ENCODE measurements at places on chromosomes 2 and 18.

DNA sequence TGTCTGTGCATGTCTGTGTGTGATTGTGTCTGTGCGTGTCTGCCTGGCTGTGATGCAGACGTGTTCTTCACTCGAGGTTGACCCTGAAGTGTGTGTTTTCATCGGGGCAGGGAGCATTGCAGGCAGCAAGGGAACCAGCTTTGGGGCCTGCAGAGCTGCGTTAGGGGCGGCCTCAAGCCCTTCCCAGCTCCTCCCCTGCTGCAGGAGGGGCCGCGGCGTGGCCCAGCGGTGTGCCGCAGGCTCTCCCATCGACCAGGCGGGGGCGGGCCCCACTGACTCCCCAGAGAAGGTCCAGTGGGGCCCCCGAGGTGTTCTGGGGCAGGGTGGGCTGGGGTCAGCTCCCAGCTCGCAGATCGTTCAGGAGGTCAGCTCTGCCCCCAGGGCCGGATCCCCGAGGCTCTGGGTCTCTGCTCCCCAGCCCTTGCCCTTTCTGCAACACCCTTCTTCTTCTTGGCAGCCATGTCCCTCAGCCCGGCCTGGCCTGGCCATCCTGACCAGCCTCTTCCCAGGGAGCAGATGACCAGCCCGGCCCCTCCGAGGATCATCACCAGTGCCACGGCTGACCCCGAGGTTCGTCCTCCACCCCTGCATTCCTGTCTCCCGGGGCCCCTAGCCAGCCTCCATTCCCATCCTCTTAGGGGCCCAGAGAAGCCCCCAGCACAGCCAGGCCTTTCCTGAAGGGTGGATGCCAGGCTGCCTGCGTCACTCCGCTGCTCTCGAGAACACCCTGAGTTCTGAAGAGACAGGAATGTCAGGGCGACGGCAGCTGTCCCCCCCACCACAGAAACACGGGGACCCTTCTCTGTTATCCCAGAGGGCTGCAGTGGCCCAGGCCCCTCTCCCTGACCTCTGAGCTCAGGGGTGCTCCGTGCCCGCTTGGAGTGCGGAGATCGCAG is 11.1 kb upstream of the KLHL30 start:
- DNase-seq: no peak

DNA sequence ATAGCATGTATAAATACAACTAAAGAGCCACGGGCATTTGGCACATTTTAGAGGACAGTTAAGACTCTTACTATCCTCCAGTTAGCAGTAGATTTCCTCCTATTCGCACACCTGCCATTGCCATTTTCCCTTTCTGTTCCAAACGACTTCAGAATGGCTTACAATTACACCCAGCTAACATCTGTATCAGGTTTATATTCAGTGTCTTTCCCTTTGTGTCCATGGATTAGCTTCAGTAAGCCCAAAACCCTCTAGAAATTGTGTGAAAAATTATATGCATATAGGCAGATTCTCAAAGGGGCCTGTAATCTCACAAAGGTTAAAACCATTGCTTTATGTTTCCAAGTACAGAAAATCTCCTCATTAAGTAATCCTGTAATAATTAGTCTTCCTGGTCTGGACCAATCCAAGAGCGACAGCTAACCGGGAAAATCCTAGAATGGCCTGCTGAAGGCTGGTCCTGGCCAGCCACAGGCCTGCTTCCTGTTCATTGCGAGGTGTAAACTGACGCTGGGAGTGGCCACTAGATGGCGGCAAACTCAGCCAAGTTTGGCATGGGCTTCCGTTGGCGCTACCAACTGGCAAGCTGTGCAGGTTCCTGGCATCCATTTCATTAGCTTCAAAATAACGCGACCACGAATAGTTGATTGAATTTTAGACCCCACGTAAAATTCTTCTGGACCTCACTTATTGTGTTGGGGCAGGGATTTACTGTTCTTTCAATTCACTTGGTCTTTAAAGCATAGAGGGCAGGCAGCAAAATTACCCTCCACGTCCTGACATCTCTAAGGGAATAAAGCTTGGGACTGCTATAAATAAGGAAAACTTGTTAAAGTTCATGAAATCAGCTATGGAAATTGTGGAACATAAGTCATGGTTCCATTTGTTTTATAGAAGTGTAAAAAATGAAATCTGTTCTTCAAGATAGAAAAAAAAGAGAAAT is 17.1 kb downstream of the ARHGAP25 start:
- DNase-seq: peak; percentile 83

- no peak for DNase-seq
Observed at GRCh38 chr2:217877866-217878265, 124.9 kb downstream of the TNS1 start.

DNA sequence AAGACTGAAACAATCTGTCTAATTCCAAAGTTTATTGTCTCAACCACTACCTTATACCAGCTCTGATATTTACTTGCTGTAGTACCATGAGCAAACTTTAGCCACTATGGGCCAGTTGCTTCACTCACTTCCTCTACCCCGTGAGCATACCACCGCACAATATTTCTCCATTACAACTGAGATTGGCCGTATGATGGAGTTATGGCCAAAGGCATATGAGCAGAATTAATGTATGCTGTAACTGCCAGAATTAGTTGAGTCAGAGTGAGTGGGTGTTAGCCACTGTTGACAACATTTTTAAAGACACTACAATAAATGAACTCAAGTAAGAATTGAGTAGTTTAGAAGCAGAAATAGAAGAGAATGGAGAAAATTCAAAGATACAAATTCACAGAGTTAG is 69.7 kb downstream of the LRATD1 start:
- DNase-seq: peak; percentile 10

- DNase-seq: no peak
Observed at GRCh38 chr18:22822024-22822423, 111.1 kb upstream of the RBBP8 start.

DNA sequence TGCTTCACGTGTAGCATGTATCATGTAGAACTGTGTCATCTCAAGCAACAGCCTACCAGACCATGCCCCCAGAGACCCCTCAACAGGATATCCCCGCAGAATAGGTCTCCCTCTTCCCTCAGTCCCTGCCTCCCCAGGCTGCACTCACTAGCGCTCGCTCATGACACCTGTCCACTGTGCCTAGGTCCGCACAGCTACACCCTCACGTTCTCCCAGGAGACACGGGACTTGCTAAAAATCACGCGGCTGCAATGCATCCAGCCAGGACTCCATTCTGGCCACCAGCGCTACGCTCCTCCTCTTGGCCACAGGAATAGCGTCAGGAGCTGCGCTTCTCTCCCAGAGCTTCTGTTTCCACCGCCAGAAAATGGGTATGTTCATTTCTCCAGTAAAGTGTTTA is 2.5 kb downstream of the PXDN start:
- no peak for DNase-seq

DNA sequence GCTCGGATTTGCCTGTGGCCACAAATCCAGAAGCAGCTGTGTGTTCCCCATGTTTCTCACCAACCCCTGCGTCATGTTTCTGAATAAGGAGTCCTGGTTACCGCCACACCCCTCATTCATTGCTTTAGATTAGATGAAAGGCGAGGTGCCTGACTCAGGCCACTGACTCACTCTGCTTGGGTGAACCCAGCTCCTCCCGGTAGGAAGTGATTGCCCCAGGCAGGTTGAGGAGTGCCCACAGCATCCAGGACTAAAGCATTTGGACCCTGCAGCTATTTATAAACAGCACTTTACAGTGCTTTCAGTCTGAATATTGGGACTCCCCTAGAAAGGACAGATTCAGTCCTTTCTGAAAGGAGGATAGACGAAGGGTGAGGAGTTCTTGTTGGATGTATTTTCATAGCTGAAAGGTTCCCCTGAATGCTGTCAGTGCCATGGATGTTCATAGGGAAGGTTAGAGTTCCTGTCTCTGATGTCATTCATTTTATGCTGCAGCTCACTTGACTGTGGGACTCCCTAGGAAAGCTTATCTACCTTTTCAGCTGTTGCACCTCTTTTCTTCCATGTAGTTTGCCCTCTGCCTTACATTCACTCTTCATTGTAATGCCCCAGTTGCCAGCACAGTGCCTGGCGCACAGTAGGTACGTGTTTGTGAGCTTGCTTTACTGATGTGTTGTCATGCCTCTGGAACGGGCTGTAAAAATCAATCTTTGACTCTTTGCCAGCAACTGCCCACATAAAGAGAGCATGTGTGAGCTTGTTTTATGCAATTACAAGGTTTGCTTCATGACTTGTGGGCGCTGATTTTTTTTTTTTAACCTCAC is 14.9 kb downstream of the ITGA6 start:
- DNase-seq: peak; percentile 96

DNA sequence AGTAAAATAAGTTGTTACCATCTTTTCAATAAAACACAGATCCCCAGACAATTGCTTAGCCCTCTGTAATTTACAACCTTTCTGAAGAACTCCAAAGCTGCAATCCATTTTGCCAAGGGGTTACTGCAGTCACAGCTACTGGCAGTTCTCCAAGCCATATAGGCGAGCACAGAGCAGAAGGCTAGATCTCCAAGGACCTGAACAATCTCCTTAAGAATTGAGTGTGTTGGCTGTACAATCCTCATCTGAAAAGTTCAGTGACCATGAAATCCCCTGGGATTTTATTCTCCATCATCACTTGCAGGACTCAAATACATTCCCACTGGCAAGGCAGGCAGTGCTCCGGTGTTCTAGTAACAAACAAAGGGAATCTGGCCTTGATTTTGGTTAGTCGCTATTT is 103.9 kb upstream of the LRP1B start:
- no peak for DNase-seq

DNA sequence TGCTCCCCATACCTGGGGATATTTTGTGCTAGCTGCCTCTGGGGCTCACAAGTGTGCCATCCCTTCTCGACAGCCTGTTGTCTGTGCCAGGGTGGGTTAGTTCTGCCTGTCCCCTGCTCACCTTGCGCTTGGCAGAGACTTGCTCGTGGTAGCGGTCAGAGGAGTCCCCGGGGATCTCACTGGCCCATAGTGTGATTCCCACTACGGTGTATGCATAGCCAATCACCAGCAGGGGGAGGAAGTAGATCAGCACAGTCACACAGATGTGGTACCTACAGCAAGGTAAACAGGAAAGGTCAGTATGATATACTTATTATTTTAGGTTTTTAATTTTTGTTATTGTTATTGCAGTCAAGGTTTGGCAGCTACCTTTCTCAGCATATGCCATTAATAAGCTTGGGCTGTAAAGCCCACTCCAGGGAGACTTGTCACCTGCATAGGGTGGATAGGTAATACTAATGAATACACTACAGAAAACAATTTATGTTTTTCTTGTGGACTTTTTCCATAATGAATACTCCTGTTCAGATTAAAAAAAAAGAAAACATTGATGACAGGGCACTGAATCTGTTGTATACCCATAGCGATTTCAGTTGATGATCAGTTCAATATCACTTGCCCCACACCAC is 95.2 kb downstream of the POLE4 start:
- DNase-seq: peak; percentile 50

DNA sequence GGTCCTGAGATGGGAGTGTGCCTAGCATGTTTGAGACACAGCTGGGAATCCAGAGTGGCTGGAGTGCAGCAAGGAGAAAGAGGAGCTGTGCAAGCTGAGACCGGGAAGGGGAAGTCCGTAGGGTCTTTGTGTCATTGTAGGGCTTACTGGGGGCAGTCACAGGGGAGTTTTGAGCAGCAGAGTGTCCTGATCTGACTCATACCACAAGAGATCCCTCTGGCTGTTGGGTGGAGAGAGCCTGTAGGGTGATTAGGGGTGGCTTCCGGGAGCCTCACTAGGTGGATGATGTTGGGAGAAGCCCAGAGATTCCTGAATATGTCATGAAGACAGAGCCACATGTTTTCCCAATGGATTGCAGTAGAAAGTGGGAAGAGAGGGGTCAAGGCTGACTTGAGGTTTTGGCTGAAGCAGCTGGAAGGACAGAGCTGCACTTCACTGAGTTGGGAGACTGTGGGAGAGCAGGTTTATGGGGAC is 30.9 kb downstream of the FHOD3 start:
- DNase-seq: no peak

GRCh38 chr18:10923141-10923540 is 226.2 kb downstream of the PIEZO2 start:
- DNase-seq: no peak

DNA sequence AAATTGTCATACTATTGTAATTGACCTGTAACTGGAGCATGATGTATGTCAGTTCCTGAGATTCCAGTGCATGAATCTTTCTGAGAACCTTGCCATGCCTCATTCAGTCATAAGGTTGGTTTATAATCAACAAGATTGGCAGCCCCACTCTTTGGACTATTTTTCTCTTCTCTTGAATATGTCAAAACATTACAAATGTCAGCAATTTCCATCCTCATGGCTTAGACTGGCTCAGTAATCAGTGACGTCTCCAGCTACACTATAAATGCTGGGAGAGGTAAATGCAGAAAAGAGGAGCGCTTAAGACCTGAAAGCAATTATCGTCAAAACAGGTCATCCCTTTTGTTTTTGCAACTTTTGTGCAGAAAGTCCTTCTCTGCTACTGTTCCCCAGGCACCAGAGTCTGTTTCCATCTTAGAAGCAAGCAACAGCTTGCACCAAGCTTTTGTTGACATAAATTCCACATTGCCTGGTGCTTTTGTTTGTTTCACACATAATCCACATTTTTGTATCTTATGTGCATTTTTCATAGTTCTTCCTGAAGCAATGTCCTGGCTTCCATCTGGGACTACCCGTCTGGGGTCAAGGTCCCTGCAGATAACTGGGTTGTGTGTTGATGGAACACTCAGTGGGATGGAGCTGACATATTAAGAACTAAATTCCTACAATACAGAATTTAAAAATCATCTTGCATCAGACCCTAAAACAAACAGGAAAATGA is 149.8 kb downstream of the OSR1 start:
- no peak for DNase-seq

DNA sequence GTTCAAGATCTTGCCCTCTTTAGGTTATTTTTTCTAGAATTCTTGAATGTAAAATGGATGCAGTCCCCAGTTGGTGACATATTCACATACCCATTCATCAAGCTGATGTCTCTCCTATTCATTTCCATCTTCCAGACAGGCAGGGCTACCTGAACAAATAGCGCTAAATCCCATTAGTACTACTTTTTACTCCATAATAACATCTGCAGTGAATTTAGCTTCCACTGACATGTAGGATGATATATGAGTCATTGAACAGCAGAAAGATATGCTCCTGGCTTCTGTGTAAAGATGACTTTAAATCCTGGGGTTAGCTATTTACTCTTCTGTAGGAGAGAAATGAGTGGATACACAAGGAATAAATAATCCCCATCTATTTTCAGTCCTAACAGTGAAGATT is 194.7 kb downstream of the RND3 start:
- DNase-seq: no peak

DNA sequence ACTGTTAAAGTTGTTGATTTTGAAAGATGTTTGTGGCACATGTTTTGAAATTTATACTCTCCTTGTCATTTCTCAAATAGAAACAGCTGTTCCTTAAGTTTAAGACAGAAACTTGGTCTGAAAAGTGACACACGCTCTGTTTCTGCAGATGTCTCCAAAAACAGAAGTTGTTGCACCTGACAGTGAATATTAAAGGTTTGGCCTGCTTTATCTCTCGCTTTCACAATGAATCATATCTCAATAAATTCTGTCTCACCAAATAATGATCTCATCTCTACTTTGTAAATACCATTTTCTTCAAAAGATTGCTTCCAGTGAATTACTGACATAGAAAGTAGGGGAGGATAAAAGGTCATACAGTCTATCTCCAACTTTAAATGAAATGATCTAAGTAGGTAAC is 294.9 kb upstream of the SYT4 start:
- no peak for DNase-seq

All from RWPE1 (cell line).